Panc1 (cell line): ENCODE measurements at places on chromosomes 5 and 9. TPM values are rescaled to one million over a fixed set of nuclear protein-coding genes. Genes with fewer than 3 reads are reported as not detected.

Gene FAXDC2
- 0.39 TPM for total RNA-seq

- DNase-seq = no peak
Observed at GRCh38 chr5:149432911-149433401, 53.9 kb upstream of the IL17B start.

DNA sequence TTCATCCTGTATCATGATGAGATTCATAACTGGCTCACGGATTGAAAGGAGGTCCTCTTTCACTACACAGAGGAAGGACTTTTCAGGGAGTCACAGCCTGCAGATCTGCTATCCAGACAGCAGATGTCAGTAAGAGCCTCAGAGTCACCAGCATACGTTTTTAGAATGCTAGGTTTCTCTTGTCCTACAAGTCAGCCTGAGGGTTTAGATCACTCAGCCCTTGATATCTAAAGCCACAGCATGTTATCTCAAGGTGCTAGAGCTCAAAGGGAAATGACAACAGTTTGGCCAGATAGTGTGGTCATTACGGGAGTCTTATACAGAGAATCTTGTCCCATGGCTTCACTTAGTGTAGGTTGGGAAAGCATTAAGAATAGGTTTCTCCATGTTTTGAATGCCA is 30.9 kb upstream of the SLC46A2 start:
- DNase-seq = no peak

Gene PAEP
- total RNA-seq = not detected

- DNase-seq = no peak
Observed at GRCh38 chr9:136710543-136710942, 1.8 kb upstream of the DIPK1B start.

- no peak for DNase-seq
Observed at GRCh38 chr5:58979090-58979489, 396.2 kb downstream of the RAB3C start.

DNA sequence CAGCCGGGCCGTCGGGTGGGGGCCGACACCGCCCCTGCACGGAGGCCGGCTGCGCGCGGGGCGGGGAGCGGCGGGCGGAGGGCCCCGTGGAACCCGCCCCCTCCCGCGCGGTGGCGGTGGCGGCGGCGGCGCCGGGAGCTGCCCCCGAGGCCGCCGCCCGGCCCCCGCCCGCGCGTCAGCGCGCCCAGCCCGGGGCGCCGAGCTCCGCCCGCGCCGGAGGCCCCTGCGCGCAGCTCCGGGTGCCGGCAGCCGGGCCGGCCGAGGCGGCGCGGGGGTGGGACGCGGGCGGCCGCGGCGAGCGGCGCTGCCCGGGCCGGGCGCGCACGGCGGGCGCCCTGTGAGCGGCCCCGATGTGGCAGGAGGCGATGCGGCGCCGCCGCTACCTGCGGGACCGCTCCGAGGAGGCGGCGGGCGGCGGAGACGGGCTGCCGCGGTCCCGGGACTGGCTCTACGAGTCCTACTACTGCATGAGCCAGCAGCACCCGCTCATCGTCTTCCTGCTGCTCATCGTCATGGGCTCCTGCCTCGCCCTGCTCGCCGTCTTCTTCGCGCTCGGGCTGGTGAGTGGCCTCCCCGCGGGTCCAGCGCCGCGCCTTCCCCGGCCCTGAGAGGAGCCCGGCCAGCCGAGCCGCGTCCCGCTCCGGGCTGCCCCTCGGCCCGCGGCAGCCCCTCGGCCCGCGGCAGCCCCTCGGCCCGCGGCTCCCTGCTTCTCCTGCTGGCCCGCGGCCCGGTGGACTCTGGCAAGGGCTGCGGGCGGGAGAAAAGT is at the start of gene ADCY2:
TSS of gene ADCY2 (plus strand) at position 192 of the 766 bp plus-strand sequence. CDS start at position 351, 159 bp downstream.
- DNase-seq = no peak

Gene KIF3A
- 17.1 TPM for total RNA-seq

Gene OR1N2
- total RNA-seq = not detected

Gene SEMA5A
- total RNA-seq = 0.15 TPM

Gene RASGEF1C
- total RNA-seq = 0.49 TPM

DNA sequence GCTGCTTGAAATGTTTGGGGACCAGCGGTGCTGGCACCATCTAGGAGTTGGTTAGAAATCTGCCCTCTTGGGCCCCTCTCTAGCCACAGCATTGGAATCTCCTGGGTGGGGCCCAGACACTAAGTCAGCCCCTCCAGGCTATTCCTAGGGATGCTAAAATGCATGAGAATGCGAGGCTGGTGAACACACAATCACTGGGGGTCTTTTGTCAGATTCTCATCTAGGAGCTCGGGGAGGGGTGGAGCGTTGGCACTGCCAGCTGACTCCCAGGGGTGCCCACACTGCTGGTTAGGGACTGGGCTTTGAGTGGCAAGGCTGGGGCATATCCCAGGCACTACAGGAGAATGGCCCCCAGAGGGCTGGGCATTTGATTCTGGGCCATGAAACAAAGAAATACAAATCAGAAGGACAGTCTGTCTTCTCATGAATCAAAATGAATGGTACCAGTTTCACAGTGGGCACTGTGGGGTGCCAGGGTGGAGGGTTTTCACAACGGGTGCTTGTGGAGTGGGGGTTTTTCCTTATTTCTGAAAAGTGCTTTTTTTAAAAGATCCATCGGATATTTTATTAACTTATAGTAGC is 127.8 kb upstream of the RAPGEF1 start:
- DNase-seq = no peak
